Fibroblast of pulmonary artery (primary cell): ENCODE measurements at places on chromosomes 7 and 10.

- no peak for DNase-seq
Observed at GRCh38 chr7:157096286-157097055, 42.3 kb upstream of the UBE3C start.

- peak; percentile 26 for DNase-seq
Observed at GRCh38 chr10:43380610-43381222, 9.3 kb downstream of the FXYD4 start.

DNA sequence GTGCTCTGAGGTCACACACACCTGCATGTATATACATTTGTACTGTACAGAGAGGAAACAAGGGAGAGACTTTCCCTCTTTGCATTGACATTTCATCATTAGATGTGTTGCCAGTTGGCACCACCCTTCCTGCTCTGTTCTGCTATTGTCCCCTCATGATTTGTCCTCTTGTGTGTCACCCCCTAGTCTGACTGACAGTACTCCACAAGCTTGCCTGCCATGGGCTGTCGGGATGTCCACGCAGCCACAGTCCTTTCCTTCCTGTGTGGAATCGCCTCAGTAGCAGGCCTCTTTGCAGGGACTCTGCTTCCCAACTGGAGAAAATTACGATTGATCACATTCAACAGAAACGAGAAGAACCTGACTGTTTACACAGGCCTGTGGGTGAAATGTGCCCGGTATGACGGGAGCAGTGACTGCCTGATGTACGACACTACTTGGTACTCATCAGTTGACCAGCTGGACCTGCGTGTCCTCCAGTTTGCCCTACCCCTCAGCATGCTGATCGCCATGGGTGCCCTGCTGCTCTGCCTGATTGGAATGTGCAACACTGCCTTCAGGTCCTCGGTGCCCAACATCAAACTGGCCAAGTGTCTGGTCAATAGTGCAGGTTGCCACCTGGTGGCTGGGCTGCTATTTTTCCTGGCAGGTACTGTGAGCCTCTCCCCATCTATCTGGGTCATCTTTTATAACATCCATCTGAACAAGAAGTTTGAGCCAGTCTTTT is 9.4 kb downstream of the CLDN12 start:
- DNase-seq, result no peak

DNA sequence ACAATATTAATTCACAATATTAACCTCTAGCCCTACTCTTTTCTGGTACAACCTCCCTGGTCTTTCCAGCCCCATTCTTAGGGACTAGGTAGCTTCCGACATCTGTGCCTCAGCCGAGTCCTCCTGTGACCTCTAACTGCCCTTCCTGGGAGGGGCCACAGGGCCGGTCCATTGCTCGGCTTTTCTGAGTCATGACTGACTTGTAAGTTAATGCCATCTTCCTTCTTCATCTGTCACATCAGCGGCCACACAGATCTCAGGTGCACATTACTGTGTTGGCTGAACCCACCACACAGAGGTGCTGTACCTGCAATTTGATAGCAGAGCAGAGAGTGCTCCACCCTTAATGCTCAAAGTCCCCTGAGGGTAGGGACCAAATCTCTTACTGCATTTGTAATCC is 4.1 kb upstream of the CPA4 start:
- no peak for DNase-seq

DNA sequence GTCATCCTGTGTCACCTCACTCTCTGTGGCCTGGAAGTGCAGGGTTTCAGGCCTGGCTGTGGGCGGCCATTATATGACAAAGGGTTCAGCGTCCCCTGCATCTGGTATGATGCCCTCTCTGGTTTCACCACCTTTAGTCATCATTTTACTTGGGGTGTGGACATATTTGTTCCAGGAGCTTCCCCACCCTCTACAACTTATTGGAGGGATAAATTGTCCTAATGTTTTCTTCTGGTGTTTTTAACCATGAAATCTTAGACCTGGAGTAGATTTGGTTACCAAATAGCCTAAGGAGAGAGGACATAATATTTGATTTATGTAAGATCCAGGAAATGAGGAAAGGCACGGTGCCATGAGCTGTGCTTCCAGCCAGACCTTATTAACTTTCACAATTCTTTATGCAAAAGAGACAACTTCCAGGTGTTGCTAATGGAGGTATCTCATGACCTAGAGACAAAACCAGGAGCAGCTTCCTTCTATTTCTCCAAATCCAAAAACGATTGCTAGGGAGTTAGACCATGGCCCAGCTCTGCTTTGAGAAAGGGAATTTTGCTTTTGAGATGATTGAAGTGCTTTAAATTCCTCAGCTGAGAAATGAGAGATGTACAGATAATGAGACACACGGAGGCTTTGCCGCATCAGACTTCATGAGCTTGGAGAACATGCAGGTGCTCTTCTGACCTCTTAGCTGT is 20.9 kb downstream of the WBP1L start:
- DNase-seq, result peak; percentile 74

DNA sequence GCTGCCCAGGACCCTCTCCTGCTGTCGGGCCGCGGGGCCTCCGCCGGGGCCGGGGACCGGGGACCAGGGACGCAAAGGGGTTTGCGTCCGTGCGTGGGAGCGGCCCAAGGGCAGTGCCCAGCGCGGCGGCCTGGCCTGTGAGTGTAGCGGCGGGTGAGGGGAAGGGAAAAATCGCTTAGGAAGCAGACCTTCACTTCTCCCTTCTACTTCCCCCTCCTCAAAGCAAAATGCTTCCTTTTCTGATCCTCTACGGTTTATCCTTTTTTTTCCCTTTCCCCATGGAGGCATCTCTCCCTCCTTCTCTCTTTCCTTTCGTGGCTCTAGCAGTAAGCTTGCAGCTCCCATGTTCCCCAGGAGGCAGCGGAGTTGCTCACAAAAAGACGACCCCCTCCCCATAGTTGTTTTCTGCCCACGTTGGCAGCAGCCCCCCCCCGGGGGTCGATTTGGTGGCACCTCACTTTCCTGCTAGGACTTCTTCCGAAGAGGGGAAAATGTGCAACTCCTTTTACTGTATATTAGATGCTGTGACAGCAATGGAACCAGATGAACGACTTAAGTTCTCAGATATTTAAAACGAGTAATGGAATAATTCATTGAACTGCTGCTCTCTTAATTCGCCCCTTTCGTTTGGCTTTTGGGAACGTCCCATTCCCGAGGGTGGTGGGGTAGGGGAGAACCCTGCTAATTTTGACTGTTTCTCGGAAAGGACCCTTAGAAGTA is 724 bp downstream of the CAPZA2 start:
- DNase-seq, result peak; percentile 30

DNA sequence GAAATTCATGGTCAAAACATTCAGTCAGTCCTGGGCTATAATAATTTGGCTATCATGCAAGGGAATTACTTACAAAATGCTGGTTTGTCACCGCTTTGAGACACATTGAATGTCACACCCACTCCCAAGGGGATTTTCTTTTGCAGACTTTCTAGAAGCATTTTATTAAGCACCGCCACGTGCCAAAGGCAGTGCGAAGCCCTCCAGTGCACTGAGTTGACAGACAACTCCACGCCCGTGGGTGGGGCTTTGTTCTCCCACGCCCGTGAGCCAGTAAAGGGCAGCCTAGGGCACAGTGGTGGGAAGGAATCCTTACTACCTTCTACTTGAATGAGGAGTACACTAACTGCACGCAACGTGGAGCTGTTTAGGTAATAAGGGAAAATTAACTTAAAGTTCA is 515.8 kb downstream of the KCNMA1 start:
- no peak for DNase-seq

GRCh38 chr10:119316729-119317097 is 109.3 kb downstream of the GRK5 start:
- DNase-seq, result peak; percentile 69

DNA sequence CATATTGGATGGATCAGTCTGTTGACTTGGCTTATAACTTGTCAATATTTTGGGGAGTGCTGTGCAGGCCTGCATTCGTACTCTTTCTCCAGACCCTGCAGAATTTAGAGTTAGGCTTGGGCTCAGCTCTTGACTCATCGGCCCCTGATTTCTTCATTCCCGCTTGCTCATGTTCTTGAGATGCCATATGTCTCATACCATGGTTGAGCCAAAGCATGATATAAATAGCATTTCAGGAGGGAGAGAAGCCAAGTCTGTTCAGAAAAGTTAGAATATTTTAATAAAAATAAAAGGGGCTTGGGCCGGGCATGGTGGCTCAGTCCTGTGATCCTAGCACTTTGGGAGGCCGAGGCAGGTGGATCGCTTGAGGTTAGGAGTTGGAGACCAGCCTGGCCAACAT is 898.1 kb downstream of the TYW1 start:
- no peak for DNase-seq

DNA sequence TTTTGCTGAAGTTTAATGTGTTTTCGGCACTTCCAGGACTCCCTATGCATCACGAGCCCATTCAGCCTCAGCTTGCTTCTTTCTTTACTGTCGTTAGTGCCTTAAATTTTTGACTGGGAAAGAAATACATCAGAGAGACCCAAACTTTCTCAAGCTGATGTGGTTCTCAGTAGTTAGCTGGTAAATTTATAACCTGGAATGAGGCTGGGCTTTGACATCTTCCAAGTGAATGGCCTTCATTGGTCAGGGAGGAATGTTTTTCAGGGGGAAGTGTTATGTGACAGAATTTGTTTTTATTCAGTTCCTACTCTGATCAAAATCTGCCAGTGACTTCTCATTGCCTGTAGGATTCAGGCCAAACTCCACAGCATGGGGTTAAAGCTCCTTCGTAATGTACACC is 296.9 kb downstream of the SORCS3 start:
- no peak for DNase-seq

GRCh38 chr10:114544045-114544659 is 113.9 kb downstream of the ABLIM1 start:
- no peak for DNase-seq

DNA sequence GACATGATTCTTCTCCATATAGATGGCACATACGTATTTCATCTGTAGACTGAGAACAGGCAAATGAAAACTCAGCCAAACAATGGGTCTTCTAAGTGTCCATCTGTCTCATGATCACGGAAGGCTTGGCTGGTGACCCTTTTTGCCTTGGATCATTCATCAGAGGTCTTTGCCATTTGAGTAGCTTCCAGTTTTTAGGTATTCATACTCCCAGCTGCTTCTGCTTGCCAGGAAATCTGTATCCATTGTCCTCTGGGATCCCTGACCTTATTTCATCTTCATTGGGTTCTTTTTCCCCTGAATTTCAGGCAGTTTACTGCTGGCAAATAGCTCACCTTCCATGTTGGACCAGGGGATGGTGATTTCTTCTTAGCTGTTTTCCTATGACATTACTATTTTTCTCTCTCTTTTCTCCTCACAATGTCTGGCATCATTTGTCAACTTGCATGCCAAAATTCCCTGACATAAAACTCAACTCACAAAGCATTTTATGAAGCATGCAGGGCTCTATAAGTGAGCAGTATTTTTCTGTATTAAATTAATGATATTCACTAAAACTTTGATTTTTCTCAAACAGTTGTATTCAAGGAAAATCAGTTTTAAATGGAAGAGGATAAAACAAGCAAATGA is 241.2 kb downstream of the DNAJB9 start:
- DNase-seq, result no peak

DNA sequence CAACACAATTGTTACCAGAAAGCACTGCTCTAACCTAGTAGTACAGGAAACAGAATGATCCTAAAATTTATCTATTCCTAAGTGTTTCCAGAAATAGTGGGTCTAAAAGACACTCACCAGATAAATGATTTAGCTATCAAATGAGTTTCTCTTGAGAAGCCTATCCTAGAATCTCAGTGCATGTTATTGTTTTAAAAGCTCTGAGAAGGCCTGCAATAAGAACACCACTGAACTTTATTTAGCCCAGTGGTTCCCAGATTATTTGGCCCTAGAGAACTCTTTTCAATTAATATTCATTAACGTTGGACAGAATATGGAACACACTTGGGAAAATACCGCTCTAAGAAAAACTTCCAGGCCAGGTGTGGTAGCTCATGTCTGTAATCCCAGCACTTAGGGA is 220.1 kb upstream of the GHITM start:
- no peak for DNase-seq

DNA sequence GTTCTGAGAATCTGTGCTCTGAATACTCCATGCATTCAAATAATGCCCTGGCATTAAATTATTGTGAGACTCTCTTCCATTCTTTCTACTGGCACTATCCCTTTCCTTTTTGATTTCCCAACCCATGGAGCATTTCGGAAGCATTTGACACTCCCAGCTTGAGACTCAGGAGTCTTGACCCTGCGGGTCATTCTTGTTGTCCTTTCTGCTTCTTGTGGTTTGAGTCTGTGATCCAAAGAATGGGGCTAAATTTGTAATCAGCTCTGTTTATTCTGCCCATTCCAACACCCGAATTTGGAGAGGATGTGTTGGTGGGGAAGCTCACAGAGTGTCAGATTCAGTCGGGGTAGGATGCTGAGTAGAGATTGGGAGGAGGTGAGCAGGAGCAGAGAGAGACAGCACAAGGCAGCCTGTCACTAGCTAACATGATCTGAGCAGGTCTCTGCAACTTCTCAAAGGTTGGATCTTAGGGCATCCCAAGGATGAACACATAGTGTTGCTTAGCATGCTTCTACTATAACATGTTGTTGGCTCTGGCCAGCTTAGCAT is 80.4 kb upstream of the BMPER start:
- no peak for DNase-seq

- no peak for DNase-seq
Observed at GRCh38 chr10:57015187-57015586, 654.1 kb upstream of the ZWINT start.

GRCh38 chr7:118033273-118033672 is 150.7 kb upstream of the LSM8 start:
- DNase-seq, result no peak

GRCh38 chr10:90437452-90437851 is 420.4 kb downstream of the HTR7 start:
- DNase-seq, result peak; percentile 20

DNA sequence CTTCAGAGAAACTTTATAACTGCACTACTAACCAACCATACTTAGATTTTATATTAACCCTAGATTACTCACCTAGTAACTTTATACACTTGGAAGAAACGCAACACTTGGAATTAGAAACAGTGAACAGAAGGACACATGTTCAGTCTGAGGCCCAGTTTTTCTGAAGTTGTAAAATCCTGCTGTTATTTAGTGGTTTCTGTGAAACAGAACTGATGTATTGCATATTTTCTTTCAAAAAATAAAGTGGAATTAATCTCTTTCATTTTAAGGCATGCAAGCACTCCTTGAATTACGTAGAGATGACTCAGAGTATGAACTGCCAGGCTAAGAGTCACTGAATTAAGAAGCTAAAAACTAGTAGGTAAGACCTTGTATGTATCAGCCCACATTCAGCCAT is 215.8 kb downstream of the SKAP2 start:
- DNase-seq, result peak; percentile 36

GRCh38 chr7:4739528-4739992 is 35.9 kb upstream of the AP5Z1 start:
- DNase-seq, result peak; percentile 81

DNA sequence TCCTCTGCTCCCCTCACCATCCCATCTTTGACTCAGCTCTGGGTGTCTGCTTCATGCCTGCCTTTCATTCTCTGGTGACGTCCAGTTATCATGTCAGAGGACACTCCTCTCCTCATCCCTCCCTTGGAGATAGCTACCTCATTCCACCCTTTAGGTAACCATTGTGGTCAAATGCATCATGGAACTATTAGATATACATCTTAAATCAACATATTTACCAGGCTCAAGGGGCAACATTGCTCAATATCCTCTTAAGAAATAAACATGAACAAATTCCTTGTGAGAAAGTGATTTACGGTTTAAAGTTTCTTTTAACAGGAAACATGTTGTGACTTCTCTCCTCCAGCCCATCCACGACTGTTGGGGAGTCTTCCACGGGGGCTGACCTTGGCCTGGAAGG is 511.6 kb upstream of the IGFBP3 start:
- peak; percentile 82 for DNase-seq

- DNase-seq, result no peak
Observed at GRCh38 chr7:538764-539685, 19.4 kb upstream of the PDGFA start.

GRCh38 chr7:64651632-64652165 is 14.2 kb upstream of the ZNF107 start:
- no peak for DNase-seq

- DNase-seq, result peak; percentile 84
Observed at GRCh38 chr10:16777473-16778370, 39.5 kb downstream of the RSU1 start.
